Left cardiac atrium (tissue), 4 donors: ENCODE measurements at places on chromosomes 11 and 22. TPM values are rescaled to one million over a fixed set of nuclear protein-coding genes. Genes with fewer than 3 reads are reported as not detected.

The TRIM49 gene
- not detected for total RNA-seq

The GRIK4 gene
- 0.55 TPM for total RNA-seq

The MIOX gene
- not detected for total RNA-seq

The ALKBH3 gene
- 13.8 TPM for total RNA-seq

The VPREB1 gene
- total RNA-seq: not detected

The LRRC55 gene
- not detected for total RNA-seq

The TRIM49D2 gene
- not detected for total RNA-seq

The SGSM1 gene
- 16.1 TPM for total RNA-seq

The MOV10L1 gene
- total RNA-seq: 1.2 TPM

The TRIM48 gene
- not detected for total RNA-seq

The UCP2 gene
- 30.2 TPM for total RNA-seq

The GRM5 gene
- 0.09 TPM for total RNA-seq

The RCOR2 gene
- 2.3 TPM for total RNA-seq

The OSBP2 gene
- 4.9 TPM for total RNA-seq

The FXYD2 gene
- 1.6 TPM for total RNA-seq

The MUC5B gene
- total RNA-seq: not detected

The MRPL11 gene
- 43.1 TPM for total RNA-seq

The OR8D4 gene
- total RNA-seq: not detected

The OR8D1 gene
- total RNA-seq: not detected

The TAF1D gene
- 29.6 TPM for total RNA-seq

The PPP6R3 gene
- total RNA-seq: 69.8 TPM

The TCF20 gene
- total RNA-seq: 18.2 TPM

The SLC25A17 gene
- total RNA-seq: 5.5 TPM

The SMIM38 gene
- total RNA-seq: 0.18 TPM

The TSPAN32 gene
- 15.0 TPM for total RNA-seq

The PRCP gene
- total RNA-seq: 65.5 TPM

The NLRP14 gene
- not detected for total RNA-seq

The SCGB1D2 gene
- total RNA-seq: 1.2 TPM

The MYOD1 gene
- total RNA-seq: not detected

The GATD1 gene
- total RNA-seq: 29.8 TPM

The ISX gene
- total RNA-seq: not detected

The CLTCL1 gene
- total RNA-seq: 20.5 TPM

The OR51E2 gene
- 0.31 TPM for total RNA-seq

The DEUP1 gene
- not detected for total RNA-seq

The ARVCF gene
- 13.4 TPM for total RNA-seq

The KRTAP5-8 gene
- not detected for total RNA-seq

The POU2F3 gene
- not detected for total RNA-seq

The TMPRSS6 gene
- total RNA-seq: not detected

The GPHA2 gene
- not detected for total RNA-seq

The PDGFB gene
- total RNA-seq: 17.5 TPM

The MRPL48 gene
- 37.3 TPM for total RNA-seq

The MAPK12 gene
- 14.7 TPM for total RNA-seq

The MYRF gene
- total RNA-seq: 5.0 TPM

The MYBPC3 gene
- 966 TPM for total RNA-seq

The TRPC6 gene
- total RNA-seq: 0.56 TPM

The INS gene
- total RNA-seq: not detected
